AML-193 (cell line): ENCODE measurements at places on chromosomes 13 and 19.

- DNase-seq, result no peak
Observed at GRCh38 chr19:1076951-1077350, 10.0 kb downstream of the ARHGAP45 start.

DNA sequence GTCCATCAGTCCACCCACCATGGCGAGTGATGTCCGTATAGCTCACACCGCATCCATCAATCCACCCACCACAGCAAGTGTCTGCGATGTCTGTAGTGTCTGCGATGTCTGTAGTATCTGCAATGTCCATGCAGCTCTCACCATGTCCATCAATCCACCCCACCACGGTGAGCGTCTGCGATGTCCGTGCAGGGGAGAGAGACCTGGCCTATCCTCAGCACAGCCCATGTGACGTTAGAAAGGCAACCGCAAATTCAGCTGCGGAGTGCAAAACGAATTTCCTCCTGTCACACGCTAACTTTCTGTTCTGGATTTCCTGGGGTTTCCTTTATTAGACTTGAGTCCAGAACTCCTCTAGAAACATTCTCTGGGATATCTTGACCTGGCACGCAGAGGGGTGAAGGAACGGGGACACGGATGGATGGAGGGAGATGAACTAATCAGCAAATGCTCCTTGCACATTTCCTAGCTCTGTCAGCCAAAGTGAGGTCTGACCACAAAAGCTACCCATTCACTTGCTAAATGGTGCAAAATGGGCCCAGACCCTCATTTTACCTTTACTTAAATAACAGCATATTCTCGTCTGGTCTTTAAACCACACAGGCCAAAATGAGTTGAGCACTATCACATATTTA is 18.3 kb downstream of the RASA3 start:
- DNase-seq, result no peak

DNA sequence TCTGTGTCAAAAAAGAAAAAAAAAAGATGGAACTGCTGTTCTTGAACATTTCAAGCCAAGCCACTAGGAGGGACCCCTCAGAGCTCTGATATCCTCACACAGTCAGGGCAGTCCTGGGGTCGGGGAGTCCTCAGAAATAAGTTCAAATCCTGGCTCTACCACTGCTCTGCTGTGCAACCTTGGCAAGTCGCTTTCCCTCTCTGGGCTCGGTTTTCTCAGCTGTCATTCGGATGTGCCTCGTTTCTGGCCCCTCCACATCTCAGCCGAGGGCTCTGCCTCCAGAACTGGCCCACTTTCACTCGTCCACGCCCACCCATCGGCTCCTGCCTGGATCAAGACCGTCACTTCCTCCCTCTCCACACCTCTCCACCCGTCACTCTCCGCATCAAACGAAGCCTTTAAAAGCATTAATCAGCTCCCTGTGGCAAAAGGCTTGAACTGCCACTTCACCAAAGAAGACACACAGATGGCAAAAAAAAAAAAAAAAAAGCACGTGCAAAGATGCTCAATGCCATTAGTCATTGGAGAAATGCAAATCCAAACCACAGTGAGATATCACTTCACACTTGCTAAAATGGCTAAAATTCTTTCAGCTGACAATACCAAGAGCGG is 7.4 kb upstream of the ZNRF4 start:
- no peak for DNase-seq

DNA sequence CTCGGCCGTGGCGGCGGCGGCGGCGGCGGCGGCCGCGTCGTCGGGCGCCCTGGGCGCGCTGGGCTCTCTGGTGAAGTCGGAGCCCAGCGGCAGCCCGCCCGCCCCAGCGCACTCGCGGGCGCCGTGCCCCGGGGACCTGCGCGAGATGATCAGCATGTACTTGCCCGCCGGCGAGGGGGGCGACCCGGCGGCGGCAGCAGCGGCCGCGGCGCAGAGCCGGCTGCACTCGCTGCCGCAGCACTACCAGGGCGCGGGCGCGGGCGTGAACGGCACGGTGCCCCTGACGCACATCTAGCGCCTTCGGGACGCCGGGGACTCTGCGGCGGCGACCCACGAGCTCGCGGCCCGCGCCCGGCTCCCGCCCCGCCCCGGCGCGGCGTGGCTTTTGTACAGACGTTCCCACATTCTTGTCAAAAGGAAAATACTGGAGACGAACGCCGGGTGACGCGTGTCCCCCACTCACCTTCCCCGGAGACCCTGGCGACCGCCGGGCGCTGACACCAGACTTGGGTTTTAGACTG is 1.7 kb downstream of the SOX1 start:
- DNase-seq, result no peak

DNA sequence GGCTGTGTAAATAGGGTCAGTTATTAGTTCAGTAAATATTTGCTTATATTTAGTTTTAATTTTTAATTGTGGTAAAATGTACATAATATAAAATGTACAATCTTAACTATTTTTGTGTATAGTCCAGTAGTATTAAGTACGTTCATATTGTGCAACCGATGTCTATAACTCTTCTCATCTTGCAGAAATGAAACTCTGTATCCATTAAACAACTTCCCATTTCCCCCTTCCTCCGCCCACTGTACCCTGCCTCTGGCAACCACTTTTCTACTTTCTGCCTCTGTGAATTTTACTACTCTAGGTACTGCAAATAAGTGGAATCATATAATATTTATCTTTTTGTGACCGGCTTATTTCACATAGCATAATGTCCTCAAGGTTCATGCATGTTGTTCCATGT is 24.4 kb downstream of the UBAC2 start:
- peak; percentile 74 for DNase-seq

DNA sequence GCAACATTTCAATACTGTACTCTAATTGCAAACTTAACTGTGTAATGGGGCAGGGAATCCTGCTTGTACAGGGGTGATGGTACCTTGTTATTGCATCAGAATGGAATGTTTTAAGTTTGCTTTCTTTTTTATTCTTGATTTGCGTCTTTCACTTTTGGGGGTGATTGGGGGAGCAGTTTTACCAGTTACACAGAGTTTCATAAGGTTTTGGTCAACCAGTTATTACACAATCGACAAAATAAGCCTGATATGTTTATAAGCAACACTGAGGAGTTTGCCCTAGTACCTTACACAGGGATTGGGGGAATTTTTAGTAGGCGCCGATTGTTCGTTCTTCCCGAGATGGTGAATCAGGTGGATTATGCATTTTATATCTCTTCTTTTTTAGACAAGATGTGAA is 2.7 kb downstream of the KLF5 start:
- no peak for DNase-seq

DNA sequence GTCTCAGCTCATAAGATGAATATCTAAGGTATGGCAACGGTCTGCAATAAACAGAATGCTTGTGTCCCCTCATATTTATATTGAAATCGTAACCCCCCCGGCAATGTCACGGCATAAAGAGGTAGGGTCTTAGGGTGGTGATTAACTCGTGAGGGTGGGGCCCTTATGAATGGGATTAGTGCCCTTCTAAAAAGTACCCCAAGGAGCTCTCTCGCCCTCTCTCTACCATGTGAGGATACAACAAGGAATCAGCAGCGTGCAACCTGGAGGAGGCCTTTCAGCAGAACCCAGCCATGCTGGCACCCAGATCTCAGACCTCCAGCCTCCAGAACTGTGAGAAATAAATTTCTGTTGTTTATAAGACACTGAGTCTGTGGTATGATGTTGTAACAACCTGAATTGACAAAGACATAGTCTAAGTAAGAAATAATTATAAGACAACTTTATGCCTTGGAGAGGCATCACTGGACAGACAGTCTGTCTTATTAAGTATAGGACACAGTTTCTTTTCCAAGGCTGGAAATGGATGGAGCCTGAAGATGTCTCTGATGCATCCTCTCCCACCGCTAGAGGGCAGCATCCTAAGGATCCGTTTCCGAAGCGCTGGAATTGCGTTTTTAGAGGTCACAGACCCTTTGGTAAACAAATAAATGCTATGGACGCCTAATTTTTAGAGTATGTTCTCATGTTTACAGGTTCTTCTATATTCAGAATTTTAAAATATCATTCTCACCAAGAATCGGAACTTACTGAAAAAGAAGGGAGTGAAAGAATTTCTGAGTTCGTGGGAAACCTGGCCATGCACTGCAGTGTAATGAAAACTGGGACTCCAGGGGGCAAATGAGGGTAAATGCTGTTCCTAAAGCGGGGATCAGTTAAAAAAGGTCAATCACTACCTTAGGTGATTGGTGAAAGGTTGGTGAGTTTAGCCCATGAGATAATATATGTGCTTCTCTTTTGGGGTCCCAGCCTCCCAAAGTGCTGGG is 13.3 kb upstream of the LEUTX start:
- no peak for DNase-seq

- no peak for DNase-seq
Observed at GRCh38 chr19:42475366-42475765, 32.6 kb upstream of the CXCL17 start.
